ENCODE measurements at places on chromosomes 2 and 18. TPM values are rescaled to one million over a fixed set of nuclear protein-coding genes. Genes with fewer than 3 reads are reported as not detected.
A peak's percentile ranks its signal among the peaks of the same experiment; 100 is the strongest.

- no peak for DNase-seq
- no peaks in the 10 kb centered on the region for H3K27me3 ChIP-seq
- no peaks in the 10 kb centered on the region for H3K36me3 ChIP-seq
Measured at GRCh38 chr2:42796427-42797248, 4.3 kb upstream of the HAAO start.

DNA sequence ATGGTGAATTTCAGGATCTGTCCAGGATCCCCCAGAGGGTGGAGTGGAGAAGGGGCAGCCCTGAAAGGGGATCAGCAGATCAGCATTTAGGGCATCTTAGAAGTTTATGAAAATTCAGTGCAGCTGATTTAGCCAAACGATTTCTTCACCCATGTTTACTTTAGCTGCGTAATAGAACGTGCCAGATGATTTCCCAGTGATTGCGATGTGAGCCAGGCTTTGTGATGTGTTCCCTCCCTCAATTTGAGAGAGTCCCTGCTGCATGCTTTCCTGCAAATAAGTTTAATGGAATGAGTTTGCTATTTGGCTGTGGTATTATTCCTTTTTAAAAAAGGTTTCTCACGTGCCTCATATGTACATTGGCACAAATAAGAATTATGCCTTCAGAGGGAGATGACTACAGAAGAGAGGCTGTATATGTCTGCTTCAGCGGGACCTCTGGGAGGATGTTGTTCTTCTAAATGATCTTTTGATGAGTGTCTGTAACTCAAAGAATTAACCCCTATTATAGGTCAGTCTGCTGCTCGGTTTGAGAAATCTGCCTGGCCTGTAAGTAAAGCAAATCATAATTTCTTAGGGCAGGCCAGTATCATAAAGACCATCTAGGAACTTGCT is 111.9 kb downstream of the MRO start:
- H3K36me3 ChIP-seq, result no peaks in the 10 kb centered on the region
- H3K4me3 ChIP-seq, result no peak overlapping the region
- no peaks in the 10 kb centered on the region for H3K27me3 ChIP-seq
- H3K4me1 ChIP-seq, result no peaks in the 10 kb centered on the region
- DNase-seq, result no peak

The CTNNA2 gene
- not detected for polyA plus RNA-seq

DNA sequence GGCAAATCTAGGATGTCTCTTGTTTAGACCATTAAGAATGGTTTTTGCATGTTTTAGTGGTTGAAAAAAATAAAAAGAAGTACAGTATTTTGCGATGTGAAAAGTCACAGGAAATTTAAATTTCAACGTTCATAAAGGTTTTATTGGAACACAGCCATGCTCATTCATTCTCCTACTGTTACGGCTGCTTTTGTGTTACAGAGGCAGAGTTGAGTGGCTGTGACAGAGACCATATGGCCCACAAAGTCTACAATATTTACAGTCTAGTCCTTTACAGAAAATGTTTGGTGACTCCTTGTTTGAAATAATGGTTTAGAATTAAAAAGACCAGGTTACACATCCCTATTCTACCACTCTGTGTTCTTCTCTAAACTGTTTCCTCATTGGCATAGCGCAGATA is 48.1 kb downstream of the MYOM1 start:
- H3K27ac ChIP-seq, result no peak overlapping the region
- no peak overlapping the region for H3K4me3 ChIP-seq
- H3K27me3 ChIP-seq, result no peaks in the 10 kb centered on the region
- peaks cover 3% of the 10 kb centered on the region for H3K4me1 ChIP-seq
- peaks cover 44% of the 10 kb centered on the region for H3K36me3 ChIP-seq

DNA sequence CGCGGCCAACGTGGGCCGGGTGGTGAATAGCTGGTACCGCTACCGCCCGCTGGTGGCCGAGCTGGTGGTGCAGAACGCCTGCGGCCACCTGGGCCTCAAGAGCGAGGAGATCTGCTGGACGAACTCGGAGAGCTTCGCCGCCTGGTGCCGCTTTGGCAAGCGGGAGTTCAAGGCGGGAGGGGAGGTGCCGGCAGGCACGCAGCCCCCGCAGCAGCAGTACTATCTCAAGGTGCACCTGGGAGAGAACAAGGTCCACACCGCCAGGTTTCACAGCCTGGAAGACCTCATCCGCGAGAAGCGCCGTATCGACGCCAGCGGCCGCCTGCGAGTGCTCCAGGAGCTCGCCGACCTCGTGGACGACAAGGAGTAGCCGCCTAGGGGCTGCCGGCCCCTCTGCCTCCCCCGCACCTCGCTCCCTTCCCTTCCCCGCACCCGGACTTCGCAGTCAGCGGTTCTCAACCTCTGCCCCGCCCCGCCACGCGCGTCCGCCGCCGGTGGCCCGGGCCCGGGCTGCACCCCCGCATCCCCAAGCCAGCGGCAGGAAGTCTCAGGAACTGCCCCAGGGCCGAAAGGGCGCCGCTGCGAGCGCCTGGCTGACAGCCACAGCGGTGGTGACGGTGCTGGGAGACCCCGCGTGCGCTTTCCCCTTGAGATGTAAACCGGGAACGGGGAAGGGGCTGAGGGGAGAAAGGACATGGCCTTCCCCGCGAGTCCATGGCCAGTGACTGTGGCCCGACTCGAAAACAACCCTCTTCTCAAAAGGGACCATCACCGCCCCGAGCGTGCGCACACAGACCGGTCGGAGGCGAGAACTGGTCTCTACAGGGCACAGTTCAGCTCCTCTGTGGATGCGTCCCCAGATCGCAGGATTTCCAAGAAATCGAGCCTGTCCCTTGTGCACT is 2.2 kb downstream of the LRATD1 start:
- peak; percentile 81 for DNase-seq
- peak overlapping the region; percentile 57 for H3K4me3 ChIP-seq
- peak overlapping the region; percentile 78 for H3K27ac ChIP-seq
- H3K27me3 ChIP-seq, result peaks cover 26% of the 10 kb centered on the region

- no peak overlapping the region for H3K4me3 ChIP-seq
- no peaks in the 10 kb centered on the region for H3K36me3 ChIP-seq
- no peak for DNase-seq
- no peak overlapping the region for H3K27ac ChIP-seq
- H3K27me3 ChIP-seq, result no peaks in the 10 kb centered on the region
- no peaks in the 10 kb centered on the region for H3K4me1 ChIP-seq
Measured at GRCh38 chr2:144084114-144084661, 435.7 kb downstream of the ZEB2 start.

The ALLC gene
- not detected for polyA plus RNA-seq

- no peaks in the 10 kb centered on the region for H3K4me1 ChIP-seq
- H3K27me3 ChIP-seq, result no peaks in the 10 kb centered on the region
- DNase-seq, result no peak
Measured at GRCh38 chr2:202186641-202187202, 51.7 kb downstream of the SUMO1 start.

GRCh38 chr2:52115750-52116149 is 1083.8 kb upstream of the NRXN1 start:
- DNase-seq, result no peak
- H3K4me1 ChIP-seq, result no peaks in the 10 kb centered on the region
- H3K36me3 ChIP-seq, result no peaks in the 10 kb centered on the region
- no peak overlapping the region for H3K27ac ChIP-seq
- H3K27me3 ChIP-seq, result no peaks in the 10 kb centered on the region

The AOX1 gene
- 1.3 TPM for polyA plus RNA-seq

The TTL gene
- 29.0 TPM for polyA plus RNA-seq

GRCh38 chr18:77619525-77619924 is 369.9 kb downstream of the GALR1 start:
- H3K4me3 ChIP-seq, result no peak overlapping the region
- no peaks in the 10 kb centered on the region for H3K27me3 ChIP-seq
- H3K4me1 ChIP-seq, result no peaks in the 10 kb centered on the region
- H3K27ac ChIP-seq, result no peak overlapping the region
- no peaks in the 10 kb centered on the region for H3K36me3 ChIP-seq
- DNase-seq, result no peak

DNA sequence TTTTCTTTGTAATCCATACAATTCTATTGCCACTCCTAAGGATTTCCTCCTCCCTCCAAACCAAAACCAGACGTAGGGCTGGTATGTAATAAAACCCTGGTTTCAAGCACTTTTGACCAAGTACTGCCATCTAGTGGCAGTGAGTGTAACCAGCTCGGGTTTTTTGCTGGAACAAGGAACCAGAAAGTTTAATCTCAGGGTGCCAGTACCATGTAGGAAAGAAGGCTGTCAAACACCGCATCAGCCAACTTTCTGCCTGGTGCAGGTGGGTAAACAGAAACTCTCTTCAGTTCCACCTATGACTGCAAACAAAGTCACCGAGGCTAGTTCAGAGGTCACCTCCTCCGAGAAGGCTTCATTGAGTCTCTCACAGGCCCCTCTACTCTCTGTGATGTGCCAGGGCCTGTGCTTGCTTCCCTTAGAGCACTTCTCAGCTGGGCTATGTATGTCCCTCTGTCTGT is 10.2 kb upstream of the THNSL2 start:
- peak; percentile 21 for DNase-seq
- H3K36me3 ChIP-seq, result no peaks in the 10 kb centered on the region
- no peaks in the 10 kb centered on the region for H3K4me1 ChIP-seq
- no peak overlapping the region for H3K4me3 ChIP-seq
- no peak overlapping the region for H3K27ac ChIP-seq

DNA sequence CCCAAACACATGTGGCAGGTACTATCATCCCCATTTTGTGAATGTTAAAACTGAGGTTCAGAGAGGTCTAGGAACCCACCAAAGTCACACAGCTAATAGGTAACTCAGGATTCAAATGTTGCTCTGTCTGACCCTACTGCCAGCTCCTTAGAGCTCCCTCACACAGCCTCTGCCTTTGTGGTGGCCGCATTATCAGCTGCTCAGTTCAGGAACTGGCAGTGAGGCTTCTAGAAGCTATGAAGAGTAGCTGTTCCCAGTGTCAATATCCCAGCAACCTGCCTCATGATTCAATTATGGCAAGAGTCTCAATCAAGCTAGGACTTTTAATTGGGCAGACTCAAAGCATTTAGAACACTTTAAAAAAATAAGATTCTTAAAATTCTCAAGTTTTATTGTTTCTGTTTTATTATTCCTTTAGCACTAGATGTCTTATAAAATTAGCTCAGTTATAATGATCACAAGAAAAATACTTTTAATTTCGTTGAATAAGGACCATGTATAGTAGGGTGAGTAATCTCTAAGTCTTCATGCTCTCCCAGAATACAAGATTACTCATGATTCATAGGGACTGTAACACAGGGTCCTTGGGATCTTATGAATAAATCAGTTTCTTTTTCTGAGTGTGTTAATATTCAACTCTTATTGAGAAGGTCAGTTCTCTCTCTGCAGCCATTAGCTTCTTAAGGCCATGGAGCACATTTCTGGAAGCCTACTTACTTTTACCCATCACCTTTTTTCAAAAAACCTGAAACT is 342.7 kb downstream of the RND3 start:
- H3K36me3 ChIP-seq, result no peaks in the 10 kb centered on the region
- H3K27ac ChIP-seq, result no peak overlapping the region
- no peaks in the 10 kb centered on the region for H3K4me1 ChIP-seq
- H3K4me3 ChIP-seq, result no peak overlapping the region
- H3K27me3 ChIP-seq, result no peaks in the 10 kb centered on the region
- DNase-seq, result no peak

The EMILIN2 gene
- 38.2 TPM for polyA plus RNA-seq

GRCh38 chr18:44897816-44898215 is 217.1 kb downstream of the SETBP1 start:
- no peak overlapping the region for H3K27ac ChIP-seq
- DNase-seq, result no peak
- H3K36me3 ChIP-seq, result no peaks in the 10 kb centered on the region
- no peaks in the 10 kb centered on the region for H3K4me1 ChIP-seq
- no peak overlapping the region for H3K4me3 ChIP-seq
- no peaks in the 10 kb centered on the region for H3K27me3 ChIP-seq

The MEP1B gene
- polyA plus RNA-seq, result not detected

- no peak overlapping the region for H3K4me3 ChIP-seq
- H3K36me3 ChIP-seq, result no peaks in the 10 kb centered on the region
- no peaks in the 10 kb centered on the region for H3K4me1 ChIP-seq
- no peak overlapping the region for H3K27ac ChIP-seq
Measured at GRCh38 chr18:73549236-73549635, 598.4 kb downstream of the FBXO15 start.

GRCh38 chr2:32358111-32358482 is 1.3 kb downstream of the BIRC6 start:
- DNase-seq, result no peak
- H3K4me3 ChIP-seq, result peak overlapping the region; percentile 90
- no peaks in the 10 kb centered on the region for H3K36me3 ChIP-seq
- no peaks in the 10 kb centered on the region for H3K27me3 ChIP-seq

- no peaks in the 10 kb centered on the region for H3K36me3 ChIP-seq
- no peak within 1 kb of the TSS for H3K27ac ChIP-seq
- H3K27me3 ChIP-seq, result no peaks in the 10 kb centered on the region
- H3K4me3 ChIP-seq, result no peak within 1 kb of the TSS
Measured at GRCh38 chr2:79025421-79025820, at the start of gene REG3G. Gene REG3G, plus strand, starts transcription at chr2:79025702. Its CDS starts 392 bp downstream, at chr2:79026094.

DNA sequence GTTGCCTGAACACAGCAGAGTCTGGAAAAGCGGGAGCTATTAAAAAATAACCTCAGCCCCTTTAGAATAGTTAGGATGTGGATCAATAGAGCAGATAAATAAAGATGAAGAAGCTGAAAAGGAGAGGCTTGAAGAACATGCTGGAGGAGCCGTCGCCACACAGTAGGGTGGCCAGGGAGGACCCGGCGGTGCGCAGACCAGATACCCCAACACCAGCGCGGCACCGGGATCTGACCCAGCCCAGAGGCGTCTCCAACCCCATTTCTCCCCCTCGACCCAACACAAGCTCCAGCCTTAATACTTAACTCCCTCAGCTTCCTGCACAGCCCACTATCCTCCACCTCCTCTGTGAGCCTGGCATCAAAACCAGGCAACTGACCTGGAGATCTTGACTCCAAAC is 16.0 kb downstream of the CYB5A start:
- DNase-seq, result no peak
- H3K36me3 ChIP-seq, result no peaks in the 10 kb centered on the region
- H3K4me1 ChIP-seq, result peaks cover 12% of the 10 kb centered on the region
- H3K27me3 ChIP-seq, result no peaks in the 10 kb centered on the region
- no peak overlapping the region for H3K4me3 ChIP-seq

The DUSP11 gene
- 10.5 TPM for polyA plus RNA-seq

GRCh38 chr2:235706506-235706905 is 212.7 kb downstream of the AGAP1 start:
- H3K27ac ChIP-seq, result no peak overlapping the region
- H3K27me3 ChIP-seq, result no peaks in the 10 kb centered on the region
- no peak for DNase-seq
- H3K4me1 ChIP-seq, result no peaks in the 10 kb centered on the region
- H3K36me3 ChIP-seq, result no peaks in the 10 kb centered on the region

DNA sequence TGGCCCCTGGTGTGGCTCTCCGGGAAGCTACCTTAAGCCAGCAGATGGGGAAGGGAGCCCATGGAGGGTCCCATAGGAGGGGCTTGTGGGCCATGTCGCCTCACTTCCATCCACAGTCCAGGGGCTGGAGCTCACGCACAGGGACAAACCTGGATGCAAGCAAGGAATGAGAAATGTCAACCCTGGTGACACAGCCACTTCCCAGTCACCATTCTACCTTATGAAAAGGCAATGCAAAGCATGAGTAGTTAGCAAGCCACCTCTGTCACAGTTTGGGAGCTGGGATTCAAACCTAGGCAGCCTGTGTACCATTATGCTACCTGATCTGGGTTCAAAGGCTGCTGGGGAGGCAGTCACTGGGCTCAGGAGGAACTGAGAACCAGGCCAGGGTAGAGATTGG is 170.0 kb upstream of the KLHL29 start:
- no peaks in the 10 kb centered on the region for H3K27me3 ChIP-seq
- H3K4me3 ChIP-seq, result no peak overlapping the region
- no peak overlapping the region for H3K27ac ChIP-seq
- no peaks in the 10 kb centered on the region for H3K36me3 ChIP-seq

GRCh38 chr2:46074501-46074900 is 222.7 kb upstream of the EPAS1 start:
- H3K27me3 ChIP-seq, result no peaks in the 10 kb centered on the region
- H3K4me1 ChIP-seq, result no peaks in the 10 kb centered on the region
- DNase-seq, result no peak
- no peak overlapping the region for H3K27ac ChIP-seq
- no peaks in the 10 kb centered on the region for H3K36me3 ChIP-seq

The RPRM gene
- polyA plus RNA-seq, result not detected
